Stimulated activated CD8-positive, alpha-beta memory T cell treated with anti-CD3 and anti-CD28 coated beads, Interleukin-4, amount 100 ng/mL, for 24 hours (primary cell): ENCODE measurements at places on chromosomes 7 and 10.

- DNase-seq: no peak
These were observed 94.8 kb downstream of the SORCS3 start for GRCh38 chr10:104735757-104736391.

DNA sequence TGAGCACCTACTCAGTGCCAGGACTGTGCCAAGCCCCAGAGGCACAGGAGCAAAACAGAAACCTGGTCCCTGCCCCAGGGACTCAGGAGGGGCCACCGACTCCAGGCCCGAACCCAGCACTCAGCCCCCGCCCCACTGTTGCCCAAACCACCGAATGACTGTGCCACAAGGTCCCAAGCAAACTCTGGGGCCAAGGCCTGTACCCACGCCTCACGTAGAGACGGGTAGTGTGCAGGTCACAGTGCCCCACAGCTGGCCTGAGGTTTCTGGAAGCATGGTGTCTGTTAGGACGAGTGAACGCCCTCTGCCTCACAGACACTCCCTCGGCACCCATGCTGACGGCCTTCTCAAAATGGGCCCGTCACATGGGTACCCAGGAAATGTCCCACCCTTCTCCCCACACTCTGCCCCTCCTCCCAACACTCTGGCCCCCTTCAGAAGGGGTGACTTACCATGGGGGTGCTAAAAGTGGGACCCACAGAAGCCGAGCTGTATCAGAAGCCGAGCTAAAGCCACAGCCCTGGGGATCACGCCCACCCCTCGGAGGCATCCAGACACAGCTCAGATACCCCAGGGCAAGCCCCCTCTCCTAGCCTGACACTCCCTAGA is 44.2 kb downstream of the CTBP2 start:
- no peak for DNase-seq

DNA sequence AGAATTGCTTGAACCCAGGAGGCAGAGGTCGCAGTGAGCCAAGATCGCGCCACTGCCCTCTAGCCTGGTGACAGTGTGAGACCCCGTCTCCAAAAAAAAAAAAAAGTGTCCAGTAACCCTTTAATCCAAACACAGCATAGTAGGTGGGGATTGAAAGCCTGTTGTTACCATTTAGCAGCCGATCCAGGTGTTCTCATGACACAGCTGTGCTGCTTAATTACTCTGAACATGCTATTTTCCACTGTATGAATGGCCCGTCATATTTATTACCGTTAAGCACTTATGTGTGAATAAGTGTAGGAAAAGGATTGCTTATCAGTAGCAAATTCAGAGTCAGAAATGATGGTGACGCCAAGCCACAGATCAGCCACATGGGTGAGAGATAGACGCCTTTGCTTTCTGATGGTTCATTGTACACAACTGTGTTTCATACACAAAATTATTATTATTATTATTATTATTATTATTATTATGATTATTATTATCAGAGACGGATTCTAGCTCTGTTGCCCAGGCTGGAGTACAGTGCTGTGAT is 11.6 kb upstream of the ORAI2 start:
- no peak for DNase-seq

GRCh38 chr7:26584326-26584725 is 280.1 kb downstream of the SKAP2 start:
- no peak for DNase-seq

DNA sequence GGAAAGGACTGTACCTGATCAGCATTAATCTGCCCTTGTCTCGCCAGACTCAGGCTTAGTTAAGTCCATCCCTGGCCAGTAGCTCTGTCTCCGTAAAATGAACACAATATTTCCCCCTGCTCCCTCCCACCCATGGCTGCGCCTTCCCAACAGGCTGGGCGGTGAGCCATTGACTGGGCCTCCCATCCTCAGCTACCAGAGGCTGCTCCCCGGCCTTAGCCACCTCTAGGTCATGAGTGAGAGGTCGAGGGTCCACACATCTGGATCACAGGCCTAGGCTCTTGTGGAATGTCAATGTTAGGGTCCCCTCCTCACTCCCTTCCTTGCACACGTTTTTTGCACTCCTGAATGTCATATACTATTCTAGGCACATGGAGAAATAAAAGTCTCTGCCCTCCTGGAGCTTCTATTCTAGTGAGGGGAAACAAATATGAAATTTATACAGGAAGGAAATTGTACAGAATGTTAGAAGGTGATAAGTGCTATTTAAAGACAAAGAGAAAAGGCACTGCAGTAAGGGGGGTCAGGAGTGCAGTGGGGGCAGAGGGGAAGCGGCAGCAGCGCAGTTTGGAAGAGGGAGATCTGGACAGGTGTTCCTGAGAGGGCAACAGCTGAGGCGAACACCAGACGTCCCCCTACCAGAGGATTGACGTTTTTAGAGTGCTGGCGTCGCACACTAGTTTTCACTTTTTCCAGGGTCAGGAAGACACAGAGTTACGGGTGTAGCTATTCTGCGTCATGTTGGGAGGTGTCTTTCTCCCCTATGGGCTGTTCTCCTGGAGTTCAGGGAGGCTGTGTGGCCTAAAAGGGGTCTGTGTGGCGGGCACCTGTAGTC is 17.2 kb upstream of the EIF5AL1 start:
- no peak for DNase-seq

GRCh38 chr10:17001961-17002749 is 127.5 kb downstream of the CUBN start:
- DNase-seq: no peak

- no peak for DNase-seq
These were observed 108.3 kb upstream of the SH2B2 start for GRCh38 chr7:102178410-102178809.

DNA sequence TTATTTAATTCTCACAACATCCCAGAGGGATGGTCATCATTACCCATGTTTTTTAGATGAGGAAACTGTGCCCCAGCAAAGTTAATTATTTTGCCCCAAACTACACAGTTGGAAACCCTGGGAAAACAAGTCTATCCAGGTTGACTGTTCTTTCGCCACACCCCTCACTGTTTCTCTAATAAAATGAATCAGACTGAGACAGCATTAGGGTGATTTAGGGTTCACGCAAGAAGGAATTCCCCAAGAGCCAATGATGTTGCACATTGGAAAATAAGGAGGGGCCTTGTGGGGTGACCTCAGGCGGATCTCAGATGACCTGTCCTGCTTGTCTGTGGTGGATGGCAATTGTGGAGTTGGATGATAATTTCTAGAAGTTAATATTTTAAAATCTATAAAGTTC is 135.7 kb upstream of the TBX20 start:
- no peak for DNase-seq

DNA sequence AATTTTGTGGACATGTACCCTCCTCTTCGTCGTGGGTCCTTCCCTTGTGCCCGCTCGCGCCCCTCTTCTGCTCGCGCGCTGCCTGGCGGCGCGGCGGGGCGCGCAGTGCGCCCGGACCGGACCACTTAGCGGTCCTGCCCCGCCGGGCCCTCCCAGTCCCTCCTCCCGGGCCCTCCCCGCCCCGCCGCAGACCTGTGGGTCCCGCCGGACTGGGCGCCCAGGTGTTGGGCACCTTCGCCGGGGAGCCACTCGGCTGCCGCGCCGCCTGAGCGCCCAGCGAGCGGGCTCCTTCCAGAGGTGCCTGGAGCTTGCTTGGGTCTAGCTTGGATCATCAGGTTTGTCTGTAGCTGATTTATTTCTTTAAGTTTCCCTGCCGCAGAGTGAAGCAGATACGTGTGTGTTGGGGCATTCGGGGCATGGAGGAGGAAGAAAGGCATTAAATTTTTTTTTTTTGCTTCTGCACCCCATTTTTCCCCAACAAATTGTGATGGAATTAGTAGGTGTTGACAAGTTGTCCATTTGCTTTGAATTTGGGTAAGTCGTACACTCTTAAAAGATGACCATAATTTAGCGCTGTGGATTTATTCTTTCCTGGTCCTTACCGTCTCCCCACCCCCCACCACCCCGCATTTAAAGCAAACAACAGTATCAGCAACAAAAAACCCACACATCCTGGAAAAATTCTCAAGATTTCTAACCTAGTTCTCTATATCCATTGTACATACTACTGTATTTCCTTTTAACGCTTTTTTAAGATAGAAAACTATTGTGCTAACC is 905 bp downstream of the C1GALT1 start:
- DNase-seq: peak; percentile 30

- no peak for DNase-seq
These were observed 224.8 kb downstream of the ZNF248 start for GRCh38 chr10:37632641-37633040.

GRCh38 chr10:86082556-86082955 is 284.0 kb downstream of the GRID1 start:
- DNase-seq: no peak

- no peak for DNase-seq
These were observed 19.1 kb upstream of the HKDC1 start for GRCh38 chr10:69201045-69201444.

- no peak for DNase-seq
These were observed 191.4 kb upstream of the SVIL start for GRCh38 chr10:29826221-29826620.

DNA sequence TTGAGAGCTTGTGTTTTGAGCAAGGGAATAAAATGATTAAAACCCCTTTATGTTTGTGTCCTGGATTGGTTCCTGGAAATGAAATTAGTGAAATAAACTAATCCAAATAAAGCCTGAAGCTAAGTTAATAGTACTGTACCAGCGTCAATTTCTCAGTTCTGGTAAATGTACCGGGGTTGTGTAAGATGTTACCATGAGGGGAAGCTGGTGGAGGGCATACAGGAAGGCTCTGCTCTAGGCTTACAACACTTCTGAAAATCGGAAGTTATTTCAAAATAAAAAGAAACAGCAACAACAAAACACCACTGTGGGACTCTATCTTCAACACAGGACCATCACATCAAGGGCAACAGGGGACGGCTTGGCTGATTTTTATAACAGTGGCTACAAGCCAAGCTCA is 257.0 kb downstream of the CREB5 start:
- no peak for DNase-seq

DNA sequence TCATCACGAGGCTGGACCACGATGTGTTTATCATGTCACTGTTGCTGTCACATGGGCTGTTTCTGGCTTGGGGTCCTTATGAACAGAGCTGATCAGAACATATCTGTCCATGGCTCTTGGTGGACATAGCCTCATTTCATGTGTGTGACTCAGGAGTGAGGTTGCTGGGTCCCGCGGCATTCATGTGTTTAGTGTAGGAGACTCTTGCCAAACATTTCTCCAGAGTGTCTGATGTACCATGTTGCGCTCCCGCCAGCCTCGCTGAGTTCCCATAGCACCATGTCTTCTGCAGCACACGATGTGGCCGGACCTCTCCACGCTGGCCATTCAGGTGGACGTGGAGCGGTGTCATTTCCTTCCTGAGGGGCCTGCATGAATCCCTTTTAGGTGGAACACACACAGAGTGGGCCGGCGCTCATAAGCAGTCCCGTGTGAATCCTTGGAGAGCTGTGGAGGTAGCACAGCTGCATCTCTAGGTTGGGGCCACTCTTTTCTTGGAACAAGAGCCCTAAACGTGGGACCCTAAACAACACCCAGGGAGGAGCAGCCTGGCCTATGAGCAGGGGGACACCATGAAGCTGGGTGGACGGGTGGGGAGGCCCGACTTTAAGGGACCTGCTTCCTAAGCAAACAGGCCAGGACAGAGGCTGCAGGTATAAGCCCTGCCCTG is 134.6 kb downstream of the LHPP start:
- no peak for DNase-seq

GRCh38 chr10:128854963-128855362 is 612.1 kb upstream of the MGMT start:
- DNase-seq: no peak

GRCh38 chr7:51229106-51229537 is 87.5 kb downstream of the COBL start:
- DNase-seq: no peak

DNA sequence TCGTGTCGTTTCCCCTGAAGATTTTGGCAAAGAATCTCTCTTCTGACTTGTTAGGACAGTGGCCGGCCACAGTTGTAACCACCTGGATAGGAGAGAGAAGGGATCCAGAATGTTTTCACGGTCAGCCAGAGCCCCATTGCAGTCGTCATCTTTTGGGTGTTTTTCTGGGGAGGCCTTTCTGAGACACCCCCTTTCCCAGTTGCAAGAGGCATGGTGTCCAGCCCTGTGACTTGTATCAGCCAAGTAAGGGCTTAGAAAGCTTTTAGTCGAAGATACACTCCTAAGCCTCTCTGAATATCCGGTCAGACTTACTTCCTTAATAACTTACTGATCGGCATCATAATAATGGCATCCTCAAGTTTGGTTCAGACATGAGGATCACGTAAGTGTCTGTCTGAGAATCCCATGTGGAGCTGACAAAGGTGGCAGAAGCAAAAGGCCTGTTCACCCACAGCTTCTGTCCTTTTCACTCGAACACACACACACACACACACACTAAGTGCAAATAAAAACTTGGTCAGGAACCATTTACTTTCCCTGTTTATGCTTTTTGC is 435.7 kb upstream of the GALNT17 start:
- no peak for DNase-seq

DNA sequence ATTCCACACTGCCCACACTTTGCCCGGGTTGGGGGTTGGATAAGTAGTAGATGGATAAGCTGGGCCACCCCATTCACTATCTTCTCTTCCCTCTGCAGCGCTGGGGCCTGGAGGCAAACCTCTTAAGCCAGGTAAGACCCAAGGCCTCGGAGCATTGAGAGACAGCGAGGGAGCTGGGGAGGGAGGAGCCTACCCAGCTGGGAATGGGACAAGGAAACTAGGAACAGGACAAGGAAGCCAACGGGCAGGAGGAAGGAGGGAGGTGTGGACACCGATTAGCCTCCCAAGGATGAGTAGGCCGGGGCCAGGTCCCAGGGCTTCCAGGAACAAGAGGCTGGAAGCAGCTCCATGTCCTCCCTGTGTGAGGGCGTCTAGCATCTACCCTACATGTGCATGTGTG is 9.6 kb downstream of the ELN start:
- no peak for DNase-seq

- no peak for DNase-seq
These were observed 425 bp upstream of the MTG1 start for GRCh38 chr10:133393401-133394063.

DNA sequence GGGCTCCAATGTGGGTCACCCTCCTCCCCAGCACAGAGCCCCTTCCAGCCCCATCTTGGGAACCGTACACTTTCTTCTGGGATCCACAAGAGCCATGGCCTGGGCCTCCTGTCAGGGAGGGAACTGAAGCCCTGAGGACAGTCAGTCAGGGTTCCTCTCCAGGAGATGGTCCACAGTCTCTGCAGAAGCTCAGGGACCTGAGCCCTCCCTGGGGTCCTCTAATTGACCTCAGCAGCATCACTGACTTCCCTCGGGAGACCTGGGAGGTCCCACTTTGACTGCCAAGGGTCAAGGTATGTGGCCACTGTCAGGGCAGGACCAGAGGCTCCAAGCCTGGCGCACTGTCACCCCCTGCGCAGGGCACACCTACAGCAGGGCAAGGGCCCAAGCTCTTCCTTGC is 32.3 kb downstream of the NOD1 start:
- no peak for DNase-seq
